ENCODE measurements at places on chromosomes 7 and 10.

- DNase-seq = no peak
Measured at GRCh38 chr7:14418633-14419032, 429.2 kb upstream of the ETV1 start.

DNA sequence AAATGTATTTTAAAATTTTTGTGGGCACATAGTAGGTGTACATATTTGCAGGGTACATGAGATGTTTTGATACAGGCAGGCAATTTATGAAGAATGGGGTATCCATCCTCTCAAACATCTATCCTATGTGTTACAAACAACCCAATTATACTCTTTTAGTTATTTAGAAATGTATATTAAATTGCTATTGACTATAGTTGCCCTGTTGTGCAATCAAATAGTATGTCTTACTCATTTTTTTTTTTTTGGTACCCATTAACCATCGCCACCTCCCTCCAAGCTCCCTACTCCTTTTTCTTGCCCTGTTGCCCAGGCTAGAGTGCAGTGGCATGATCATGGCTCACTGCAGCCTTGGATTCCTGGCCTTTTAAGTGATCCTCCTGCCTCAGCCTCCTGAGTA is 128.1 kb downstream of the BAMBI start:
- no peak for DNase-seq

DNA sequence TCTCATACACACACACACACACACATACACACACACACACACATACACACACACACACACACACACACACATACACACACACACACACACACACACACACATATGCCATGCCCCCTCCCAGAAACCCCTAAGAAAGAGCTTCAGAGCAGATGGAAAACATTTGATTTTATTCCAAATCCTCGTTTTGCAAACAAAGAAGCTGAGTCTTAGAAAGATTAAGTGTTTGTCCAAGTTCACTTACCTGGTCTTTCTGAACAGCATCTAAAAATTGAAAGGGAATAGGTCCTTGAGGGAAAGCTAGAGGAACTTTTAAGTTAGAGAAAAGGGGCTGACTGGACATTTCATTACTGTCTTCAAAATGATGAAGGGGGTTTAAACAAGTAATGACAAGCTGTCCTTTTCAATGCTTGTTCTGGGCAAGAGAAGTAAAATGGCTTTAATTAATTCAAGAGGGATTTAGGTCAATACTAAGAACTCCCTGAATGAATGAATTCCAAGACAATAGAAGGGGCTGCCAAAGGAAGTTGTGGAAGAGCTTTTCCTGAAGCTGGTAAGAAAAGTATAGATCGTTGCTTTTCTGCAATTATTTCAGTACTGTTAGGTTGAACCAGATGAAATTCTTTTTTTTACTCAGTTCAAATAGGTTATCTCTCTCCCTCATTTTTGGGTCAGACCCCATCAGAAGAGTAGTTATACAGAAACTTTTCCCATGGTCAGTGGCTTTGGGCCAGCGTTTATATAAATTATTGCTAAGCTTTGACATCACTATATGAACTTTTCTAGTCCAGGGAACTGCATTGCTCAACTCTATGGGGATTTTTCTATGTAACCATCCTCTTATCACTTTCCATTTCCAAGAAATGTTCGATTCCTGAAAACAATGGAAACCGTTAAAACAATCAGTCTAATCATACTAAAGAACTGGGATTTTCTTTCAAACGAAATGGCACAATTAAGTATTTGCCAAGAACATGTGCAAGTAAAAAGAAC is 261.4 kb downstream of the MTERF1 start:
- DNase-seq = no peak

- no peak for DNase-seq
Measured at GRCh38 chr7:128932862-128933179, 4.9 kb upstream of the IRF5 start.

- no peak for DNase-seq
Measured at GRCh38 chr7:106100863-106101629, 11.1 kb downstream of the SYPL1 start.

Data from putamen (tissue), 1 donor.